Renal pelvis (tissue), 12 donors: ENCODE measurements at places on chromosomes 2 and 18. TPM values are rescaled to one million over a fixed set of nuclear protein-coding genes. Genes with fewer than 3 reads are reported as not detected.

The C2orf74 gene
- 31.8 TPM for polyA plus RNA-seq

DNA sequence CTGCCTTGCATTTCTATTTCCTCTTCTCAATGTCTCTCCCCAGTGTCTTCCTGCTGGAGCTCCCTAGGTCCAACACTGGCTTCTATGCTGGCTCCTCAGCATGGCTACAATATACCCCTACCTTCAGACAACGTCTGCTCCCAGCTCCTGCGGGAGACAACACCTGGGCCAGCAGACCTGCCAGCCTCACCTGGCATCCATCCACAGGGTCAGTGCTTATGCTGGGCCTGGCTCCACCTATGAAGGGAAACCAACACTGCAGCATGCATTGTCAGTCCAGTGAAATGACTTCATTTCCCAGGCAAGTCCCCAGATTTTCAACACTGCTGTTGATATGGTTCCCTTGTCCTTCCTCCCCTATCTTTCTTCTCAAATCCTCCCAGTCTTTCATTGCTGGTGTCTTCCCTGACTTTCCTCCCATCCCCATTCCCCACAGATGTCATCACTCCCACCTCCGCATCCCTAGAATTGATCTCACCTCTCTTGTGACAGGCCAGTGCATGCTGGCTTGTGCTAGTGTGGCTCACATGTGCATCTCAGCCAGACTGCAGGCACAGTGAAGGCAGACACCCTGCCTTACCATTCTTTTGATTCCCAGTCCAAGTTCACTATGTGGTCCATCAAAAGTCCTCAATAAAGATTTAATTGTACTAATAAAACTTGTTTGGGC lies 98.0 kb downstream of the MYO5B start:
- no peak for DNase-seq

- no peak for DNase-seq
Observed at GRCh38 chr2:234745347-234745746, 206.5 kb upstream of the SH3BP4 start.

- no peak for DNase-seq
Observed at GRCh38 chr2:79960519-79960918, 344.0 kb downstream of the LRRTM1 start.

DNA sequence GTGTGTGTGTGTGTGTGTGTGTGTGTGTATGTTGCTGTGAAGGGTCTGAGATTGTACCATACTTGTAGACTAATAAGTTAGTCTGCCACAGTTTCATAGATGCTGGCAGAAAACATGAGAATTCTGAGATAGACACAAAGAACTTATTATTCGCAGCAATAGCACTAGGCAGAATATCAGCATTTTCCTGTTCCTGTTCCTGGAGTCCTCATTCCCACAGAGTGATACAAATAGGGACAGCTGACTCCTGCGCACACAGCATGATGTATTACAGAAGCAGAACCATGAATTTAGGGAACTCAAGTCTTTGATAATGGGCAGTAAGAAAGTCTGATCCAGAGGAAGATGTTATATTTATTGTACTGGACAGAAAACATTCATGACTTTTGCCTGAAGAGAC lies 1466.3 kb downstream of the DPP10 start:
- no peak for DNase-seq

- no peak for DNase-seq
Observed at GRCh38 chr2:54546518-54546917, 90.4 kb downstream of the SPTBN1 start.

DNA sequence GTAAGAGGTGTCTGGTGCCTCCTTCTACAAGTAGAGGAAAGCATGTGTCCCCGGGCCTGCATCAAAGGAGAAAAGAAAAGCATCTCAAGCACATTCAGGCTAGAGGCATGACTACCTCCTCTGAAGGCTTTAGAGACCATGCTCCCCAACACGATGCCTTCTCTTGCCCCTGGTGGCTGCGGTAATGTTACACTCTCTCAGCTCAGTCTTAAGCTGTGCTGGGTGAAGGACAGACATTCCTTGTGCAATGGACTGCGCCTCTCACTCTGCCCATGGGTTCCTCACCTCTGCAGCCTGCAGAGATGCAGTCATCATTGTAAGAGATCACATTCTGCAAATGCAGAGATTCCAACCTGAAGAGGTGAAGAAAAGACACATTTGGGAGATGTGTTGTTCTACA lies 148.2 kb upstream of the HNRNPA3 start:
- no peak for DNase-seq

DNA sequence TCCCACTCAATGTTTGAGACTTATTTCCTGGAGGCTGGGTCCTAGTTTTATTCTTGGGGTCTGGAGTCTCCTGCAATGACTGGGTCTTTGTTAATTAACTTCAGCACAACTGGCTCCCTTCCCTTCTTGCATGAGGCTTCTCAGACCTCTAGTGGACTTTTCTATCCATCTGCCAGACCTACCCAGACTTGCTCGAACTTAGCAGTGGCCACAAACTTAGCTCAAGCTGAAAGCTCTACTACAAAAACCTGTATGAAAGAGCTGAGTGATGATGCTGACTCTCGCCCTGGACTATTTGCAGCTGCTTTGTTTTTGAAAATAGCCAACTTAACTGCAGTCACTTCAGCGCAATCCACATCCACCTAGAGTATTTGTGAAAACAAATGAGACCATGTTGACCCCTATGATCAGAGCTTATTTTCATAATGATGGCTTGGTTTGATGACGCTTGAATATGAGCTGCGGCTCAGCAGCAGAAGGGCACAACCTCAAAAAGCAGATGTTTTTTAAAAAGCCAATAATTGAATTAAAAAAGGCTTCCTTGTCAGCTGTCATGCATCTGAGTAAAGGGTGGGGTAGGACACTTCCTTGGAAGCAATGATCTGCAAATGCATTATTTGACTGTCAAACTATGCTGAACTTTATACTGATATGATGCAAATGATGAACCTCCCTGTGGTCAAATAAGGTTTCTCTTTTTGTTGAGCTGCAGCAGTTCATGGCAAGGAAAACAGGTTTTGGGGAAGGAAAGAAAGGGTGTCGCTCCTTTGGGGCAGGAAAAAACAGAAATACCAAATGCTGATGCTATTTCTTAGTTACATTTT lies 10.6 kb upstream of the ANXA4 start:
- no peak for DNase-seq

DNA sequence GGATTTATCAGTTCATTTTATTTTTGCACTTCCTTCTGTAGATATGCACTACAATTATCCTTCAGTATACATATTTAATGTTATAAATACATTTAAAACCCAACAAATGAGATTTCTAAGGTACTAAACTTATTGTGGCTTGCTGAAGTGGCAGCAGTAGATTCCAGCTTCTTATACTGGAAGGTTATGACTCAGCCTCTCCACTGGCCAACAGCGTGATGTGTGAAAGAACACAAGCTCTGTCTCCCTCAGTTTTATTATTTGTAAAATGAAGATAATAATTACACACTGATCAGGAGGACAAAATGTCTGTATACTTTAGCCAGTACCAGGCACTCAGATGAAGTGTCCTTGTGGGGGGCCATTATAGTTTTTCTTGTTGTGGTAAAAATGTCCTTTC lies 1147.1 kb downstream of the CNTNAP5 start:
- no peak for DNase-seq

DNA sequence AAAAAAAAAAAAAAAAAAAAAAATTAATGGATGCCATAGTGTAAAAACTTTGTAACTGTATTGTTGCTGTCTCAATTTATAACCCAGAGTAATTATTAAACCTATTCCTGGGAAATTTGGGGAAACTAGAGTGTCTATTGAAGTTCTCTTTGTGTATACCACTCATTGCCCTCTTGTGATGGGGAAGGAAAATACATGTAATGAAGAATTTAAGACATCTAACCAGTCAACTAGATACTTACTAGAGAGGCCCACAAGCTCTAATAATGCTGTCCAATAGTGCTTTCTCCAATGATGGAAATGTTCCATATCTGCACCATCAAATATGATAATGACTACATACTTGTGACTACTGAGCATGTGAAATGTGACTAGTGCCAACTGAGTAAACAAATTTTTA lies 168.5 kb upstream of the SLC39A10 start:
- DNase-seq, result no peak

DNA sequence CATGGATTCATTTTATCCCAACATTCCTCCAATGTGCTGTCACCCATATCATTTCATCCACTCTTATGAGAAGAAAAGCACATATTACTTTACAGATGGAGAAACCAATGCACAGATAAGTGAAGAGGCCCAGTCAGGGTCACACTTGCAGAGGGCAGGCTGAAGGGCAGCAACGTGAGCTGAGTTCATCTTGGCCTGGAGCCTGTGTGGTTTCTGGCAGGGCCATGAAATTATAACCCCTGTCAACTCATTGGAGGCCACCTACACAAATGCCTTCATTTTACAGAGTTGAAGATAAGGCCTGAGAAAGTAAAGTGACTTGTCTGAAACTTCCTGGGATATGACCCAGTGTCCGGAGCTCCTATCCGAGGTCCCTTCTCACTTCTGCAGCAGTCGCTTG lies 88.4 kb upstream of the NRP2 start:
- no peak for DNase-seq

- peak; percentile 24 for DNase-seq
Observed at GRCh38 chr18:12744103-12744502, 41.3 kb downstream of the PSMG2 start.

The NFATC1 gene
- polyA plus RNA-seq, result 5.7 TPM

The ZSWIM2 gene
- polyA plus RNA-seq, result not detected

The SLC30A3 gene
- 7.6 TPM for polyA plus RNA-seq

DNA sequence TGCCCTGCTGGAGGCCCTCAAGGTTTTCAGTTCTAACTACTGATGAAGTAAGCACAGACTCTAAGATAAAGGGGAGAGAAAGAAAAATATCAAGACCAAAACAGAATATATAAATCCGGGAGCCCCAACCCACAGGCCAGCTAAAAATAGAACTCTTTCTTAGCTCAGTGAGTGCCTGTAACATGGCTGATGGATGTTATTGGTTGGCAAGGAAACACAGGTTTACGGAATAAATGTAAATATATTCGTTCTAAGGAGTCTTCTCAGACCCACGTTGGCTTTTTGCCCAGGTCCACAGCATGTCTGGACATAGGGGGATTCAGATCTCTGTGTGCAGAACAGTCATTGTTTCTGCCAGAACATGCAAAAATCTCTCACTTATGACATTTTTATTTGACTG lies 139.0 kb upstream of the SERPINE2 start:
- DNase-seq, result peak; percentile 52
